ENCODE measurements at places on chromosomes 3 and 15.

DNA sequence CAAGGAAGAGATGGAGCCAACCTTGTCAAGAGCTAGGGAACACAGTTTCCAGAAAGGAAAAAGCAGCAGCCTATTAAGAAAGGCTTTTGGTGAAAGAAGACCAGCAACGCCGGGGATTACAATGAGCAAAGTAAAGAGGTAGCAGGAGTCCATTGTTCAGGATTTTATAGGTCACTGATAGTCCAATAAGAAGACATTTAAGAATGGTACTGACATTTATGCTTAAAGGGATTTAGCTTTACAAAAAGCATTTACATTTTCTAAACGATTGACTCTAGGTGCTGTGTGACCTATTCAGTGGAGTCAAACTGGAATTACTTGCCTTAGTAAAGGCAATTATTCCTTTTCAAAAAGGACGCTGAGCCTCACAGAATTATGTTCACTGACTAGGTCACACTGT is 40.8 kb downstream of the CSNK1G1 start:
- DNase-seq: no peak

DNA sequence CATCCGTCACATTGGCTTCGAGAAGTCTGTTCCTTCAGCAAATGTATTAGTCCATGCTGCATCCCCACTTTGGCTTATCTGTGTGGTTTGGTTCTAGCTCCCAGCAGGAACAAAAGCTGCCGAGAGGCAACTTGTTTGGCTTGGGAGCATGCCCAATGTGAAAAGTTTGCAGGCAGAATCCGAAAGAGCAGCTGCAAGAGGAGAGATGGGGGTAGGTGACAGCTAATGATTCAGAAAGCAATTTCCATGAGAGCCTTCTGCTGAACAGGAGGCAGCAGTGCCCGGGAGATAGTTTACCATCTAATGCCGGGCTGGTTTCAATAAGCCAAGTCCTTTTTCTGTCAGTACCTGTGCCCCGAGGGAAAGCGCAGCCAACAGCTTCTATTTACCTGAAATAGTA is 60.2 kb downstream of the GRM7 start:
- DNase-seq: no peak

DNA sequence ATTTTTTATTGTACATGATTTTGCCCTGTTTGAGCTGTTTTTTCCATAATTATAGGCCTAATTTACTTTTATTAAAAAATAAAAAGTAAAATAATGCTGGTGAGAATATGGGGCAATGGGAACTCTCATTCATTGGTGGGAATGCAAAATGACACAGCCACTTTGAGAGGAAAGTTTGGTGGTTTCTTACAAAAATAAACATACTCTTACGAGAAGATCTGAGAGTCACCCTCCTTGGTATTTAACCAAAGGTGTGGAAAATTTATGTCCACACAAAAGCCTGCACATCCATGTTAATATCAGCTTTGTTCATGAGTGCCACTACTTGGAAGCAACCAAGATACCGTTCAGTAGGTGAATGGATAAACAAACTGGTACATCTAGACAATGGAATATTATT is 9.8 kb downstream of the MUC13 start:
- DNase-seq: no peak

DNA sequence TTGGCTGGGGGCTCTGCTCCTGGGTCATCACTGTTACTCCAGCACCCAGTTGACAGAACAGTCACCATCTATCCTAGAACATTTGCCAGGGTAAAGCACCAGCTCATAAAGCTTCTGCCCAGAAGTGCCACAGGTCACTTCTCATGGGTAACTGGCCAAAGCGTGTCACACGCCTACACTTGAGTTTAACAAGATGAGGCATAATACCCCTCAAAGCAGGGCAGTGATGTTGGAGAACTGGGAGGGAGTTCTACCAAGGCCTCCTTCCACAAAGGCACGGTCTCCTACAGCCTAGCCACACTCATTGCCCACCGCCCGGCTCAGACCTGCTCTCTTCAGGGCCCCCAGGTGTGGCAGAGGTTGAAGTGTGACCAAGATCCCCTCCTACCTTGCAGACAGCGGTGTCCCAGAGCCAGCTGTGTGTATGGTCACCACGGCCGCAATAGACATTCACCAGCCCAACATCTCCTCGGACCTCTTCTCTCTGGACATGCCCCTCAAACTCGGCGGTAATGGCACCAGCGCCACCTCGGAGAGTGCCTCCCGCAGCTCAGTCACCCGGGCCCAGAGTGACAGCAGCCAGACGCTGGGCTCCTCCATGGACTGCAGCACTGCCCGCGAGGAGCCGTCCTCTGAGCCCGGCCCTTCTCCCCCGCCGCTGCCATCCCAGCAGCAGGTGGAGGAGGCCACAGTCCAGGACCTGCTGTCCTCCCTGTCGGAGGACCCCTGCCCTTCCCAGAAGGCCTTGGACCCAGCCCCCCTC is 107.7 kb downstream of the ETFA start:
- DNase-seq: no peak

DNA sequence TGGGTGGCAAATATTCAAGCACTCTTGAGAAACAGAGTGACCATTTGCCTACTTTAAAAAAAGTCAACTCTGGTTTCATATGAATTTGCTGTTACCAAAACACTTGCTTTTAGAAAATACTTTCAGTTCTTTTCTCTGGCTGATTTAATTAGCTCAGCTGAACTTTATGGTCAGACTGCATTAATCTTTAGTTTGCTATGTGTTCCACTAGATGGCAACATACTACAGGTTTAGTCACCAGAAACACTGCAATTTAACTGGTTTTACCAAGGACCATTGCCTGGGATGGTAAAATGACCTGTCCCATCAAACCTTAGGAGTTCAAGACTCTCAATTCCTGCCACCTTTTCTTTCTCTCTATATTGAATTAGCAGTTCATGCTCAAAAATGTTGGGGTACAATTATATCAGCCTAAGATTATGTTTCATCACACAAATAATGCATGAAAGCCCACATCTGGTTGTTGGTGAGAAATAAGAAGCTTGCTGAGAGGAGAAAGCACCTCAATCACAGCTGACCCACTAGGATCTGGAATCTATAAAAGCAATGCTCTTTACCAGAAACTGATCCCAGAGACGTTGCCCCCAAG is 14.2 kb downstream of the EIF4E3 start:
- DNase-seq: no peak

- DNase-seq: no peak
Measured at GRCh38 chr3:193868590-193868989, 267.4 kb upstream of the HES1 start.

DNA sequence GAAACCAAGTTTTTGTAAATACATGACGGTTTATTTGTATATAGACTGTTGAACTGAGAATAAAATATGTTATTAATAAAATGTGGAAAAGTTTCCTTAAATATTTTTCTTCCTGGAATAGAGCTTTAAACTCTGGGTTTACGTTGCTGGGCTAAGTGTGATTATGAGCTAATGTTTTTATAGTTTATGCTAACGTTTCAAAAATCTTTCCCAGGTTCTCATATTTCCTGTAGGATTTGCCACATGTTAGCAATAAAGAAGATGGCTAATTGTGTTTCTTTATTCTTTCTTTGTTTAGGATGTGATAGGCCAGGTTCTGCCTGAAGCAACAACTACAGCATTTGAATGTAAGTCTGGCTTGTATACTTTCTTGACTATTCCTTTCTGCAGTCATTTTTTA is 7.2 kb downstream of the MAP2K5 start:
- no peak for DNase-seq

DNA sequence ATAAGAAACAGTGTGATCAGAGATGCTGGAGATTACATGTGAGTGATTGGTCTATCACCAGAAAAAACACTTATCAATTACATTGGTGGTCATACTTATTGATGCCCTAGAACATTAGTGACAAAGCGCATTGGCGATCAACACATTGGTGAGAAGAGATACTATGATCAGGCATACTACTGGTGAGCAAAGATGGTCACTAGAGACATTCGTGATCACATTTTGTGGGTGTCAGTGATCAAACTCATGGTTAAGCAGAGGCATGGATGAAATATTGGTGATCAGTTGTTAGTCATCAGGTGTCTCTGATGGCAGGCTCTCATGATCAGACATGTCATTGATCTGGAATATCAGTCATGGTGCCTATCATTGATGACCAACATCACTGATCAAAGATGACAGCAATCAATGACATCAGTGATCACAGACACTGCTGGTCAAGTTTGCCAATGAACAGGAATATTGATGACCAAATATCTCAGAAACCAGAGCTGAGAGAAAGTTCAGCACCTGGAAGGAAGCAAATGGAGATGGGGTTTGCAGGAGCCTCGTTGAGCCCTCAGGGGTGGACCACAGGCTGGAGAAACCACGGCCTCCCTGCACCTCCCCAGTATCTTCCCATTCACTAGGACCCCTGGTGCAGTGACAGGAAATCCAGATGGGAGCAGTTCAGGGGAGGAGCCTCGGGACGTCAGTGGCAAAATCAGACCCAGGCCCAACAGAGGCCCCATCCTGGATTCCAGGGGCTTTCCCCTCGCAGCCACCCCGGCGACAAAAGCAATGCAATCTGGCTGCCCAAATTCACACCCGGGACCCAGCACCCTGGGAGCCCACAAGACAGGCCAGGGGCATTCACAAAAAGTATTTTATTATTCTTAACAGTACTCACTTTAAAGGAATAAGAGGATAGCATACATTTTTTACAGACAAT is 12.2 kb upstream of the DNAJB8 start:
- DNase-seq: no peak

- no peak for DNase-seq
Measured at GRCh38 chr15:73287019-73287418, 81.7 kb downstream of the HCN4 start.

DNA sequence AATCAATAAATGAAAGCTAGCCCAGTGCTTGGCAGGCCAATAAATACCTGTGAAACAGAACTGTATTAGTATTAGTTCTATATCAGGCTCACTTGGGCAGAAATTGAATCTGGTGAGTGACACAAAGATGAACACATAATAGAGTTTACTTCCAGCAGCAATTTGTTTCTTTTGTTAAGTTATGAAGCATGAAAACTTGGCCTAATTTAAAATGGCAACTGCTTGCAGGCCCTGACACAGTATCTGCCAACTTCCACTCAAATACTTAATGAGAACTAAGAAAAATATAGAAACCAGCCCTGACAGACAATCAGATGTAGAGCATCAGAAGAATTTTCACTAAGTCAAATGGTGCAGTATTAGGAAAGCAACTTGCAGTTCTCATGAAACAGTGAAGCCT is 37.6 kb upstream of the LRIG1 start:
- no peak for DNase-seq

- DNase-seq: no peak
Measured at GRCh38 chr3:94246171-94246570, 183.3 kb downstream of the NSUN3 start.

- DNase-seq: no peak
Measured at GRCh38 chr15:78055919-78056713, 21.4 kb downstream of the TBC1D2B start.

GRCh38 chr3:8972639-8973038 is 9.4 kb upstream of the RAD18 start:
- no peak for DNase-seq

- DNase-seq: no peak
Measured at GRCh38 chr3:57598765-57599360, 1.7 kb upstream of the ARF4 start.

GRCh38 chr15:68424754-68425390 is 7.1 kb downstream of the ITGA11 start:
- DNase-seq: no peak

GRCh38 chr15:80641384-80641783 is 53.7 kb upstream of the ABHD17C start:
- DNase-seq: no peak

DNA sequence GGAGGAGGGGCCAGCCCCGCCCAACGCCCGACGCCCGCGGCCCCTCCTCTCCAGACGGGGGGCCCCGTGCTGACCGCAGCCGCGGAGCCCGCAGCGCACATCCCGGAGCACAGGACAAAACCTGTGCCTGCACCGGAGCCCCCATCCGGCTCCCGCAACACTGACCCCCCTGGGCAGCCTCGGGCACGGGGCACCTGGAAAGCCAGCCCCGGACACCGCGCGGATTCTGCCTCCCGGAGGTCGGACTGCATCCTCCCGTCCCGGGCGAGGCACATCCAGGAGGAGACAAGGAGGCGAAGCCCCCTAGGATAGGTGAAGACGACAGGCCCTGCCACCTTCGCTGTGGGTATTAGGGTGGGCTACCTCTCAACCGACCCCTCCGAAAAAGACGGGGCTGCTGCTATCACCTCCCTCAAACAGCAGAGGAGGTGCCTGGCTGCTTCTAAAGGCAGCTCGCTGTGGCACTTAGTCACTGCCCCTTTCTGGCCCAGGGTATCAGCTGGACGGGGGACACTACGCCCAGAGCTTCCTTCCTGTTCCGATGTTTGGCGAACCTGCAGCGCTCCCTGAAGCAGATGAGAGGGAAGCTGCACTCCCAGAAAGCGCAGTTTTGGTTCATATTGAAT is 10.6 kb downstream of the XXYLT1 start:
- no peak for DNase-seq

DNA sequence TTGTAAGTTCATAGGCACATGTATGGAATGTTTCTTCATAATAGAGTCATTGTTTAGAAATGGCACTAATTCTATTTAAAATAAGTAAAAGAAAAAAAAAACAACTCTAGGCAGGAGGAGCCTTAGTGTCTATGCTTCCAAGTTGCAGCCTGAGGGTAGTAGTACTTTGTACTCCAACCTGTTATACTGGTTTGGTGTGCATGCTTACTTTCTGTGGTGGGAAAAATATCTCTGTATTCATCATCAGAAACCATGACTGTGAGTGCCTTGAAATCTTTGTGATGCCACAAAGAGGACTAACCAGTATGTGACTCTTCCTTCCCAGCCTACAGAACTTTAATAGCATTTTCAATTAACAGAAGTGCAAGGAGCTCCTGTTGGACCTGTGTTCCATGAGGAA is 4.4 kb downstream of the NAALADL2 start:
- no peak for DNase-seq

- no peak for DNase-seq
Measured at GRCh38 chr15:65042776-65043327, 2.3 kb upstream of the SLC51B start.

GRCh38 chr3:42590989-42591756 is 513 bp downstream of the SS18L2 start:
- no peak for DNase-seq

DNA sequence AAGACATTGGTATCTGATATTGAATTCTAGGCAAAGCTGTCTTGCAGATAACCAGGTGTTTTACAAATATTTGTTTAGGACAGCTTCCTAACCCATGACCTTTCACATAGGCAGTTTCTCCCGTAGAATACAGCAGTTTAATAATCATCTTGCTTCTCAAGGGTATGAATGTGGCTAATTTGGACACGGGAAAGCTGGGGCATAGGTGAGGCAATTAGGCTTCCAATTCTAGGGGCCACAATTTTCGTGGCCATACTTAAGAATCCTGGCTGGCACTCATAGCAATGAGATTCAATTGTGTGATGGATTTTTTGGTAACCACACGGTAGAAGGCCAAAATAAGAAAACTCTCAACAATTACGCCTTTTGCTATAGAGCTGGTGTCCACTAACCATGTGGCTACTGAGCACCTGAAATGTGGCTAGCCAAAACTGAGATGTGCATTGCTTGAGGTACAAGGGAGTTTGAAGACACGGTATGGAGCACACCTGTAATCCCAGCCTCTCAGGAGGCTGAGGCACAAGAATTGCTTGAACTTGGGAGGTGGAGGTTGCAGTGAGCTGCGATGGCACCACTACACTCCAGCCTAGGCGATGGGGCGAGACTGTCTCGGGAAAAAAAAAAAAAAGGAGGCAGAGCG is 34.4 kb downstream of the TFRC start:
- no peak for DNase-seq

GRCh38 chr3:82038556-82038955 is 277.1 kb upstream of the GBE1 start:
- DNase-seq: no peak

GRCh38 chr3:46462111-46462510 is 2.6 kb downstream of the LTF start:
- DNase-seq: no peak

- DNase-seq: no peak
Measured at GRCh38 chr3:145869958-145870357, 291.0 kb downstream of the PLOD2 start.

Data from stimulated activated CD8-positive, alpha-beta memory T cell treated with anti-CD3 and anti-CD28 coated beads, Interleukin-7, amount 100 ng/mL, for 1 hour (primary cell).